ENCODE measurements at places on chromosomes 12 and 14.

- DNase-seq, result no peak
Measured at GRCh38 chr14:94857950-94858349, 88.0 kb upstream of the GSC start.

DNA sequence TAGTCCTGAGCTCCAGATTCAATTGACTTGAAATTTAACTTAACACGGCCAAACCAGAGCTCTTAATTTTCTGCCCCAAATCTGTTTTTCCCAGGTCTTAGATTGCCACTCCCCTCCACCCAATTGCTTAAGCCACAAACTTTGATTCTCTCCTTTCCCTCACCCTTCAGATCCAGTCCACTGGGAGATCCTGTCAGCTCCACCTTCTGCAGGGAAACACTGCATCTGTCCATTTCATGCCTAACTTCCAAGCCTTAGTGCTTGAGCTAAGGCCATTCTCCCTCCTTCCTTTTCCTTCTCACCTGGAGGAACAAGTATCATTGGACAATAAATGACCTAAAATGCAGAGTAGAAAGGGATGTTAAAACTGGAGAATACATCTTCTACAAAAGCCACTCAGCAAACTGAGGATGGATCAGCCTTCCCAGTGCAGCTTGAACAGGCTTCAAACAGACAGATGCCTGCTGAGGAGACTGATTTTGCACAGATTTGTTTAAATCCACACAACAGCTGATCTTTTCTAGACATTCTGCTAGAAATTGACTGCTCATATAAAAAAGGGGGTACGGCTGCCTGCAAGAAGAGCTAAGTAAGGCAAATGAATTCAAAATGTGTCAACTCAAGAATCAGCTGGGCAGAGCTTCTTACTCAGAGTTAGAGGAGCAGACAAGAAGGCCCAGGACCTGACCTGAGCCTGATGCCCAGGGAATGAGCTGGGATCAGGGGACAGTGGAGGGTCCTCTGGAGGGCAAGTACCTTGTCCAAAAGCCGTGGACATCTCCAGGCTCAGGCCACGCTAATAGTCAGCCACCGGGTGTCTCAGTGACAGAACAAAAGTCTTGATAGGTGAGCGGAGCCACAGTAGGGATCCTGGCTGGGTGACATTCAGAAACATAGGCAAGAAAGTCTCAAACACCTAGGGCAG is 81.3 kb upstream of the RIC8B start:
- DNase-seq, result no peak

GRCh38 chr12:132150780-132151144 is 6.5 kb downstream of the NOC4L start:
- DNase-seq, result no peak

DNA sequence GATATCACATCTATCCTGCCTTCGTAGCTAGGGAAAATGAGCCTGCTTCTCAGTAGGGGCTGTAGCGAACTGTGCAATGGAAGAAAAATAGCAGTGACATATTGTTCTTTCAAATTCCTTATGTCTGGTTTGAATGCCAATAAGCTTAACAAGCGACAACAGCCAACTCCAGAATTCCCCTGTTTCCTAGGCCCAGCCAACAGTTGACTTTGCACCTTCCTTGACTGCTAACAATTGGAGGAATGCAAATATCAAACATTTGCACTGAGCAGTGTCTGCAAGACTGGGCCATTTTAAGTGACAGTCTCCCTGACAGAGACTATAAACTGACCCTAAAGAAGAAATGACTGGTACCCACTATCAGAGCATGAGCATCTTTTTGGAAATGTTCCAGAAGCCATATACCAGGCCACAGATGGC is 12.0 kb upstream of the SERPINA1 start:
- no peak for DNase-seq

DNA sequence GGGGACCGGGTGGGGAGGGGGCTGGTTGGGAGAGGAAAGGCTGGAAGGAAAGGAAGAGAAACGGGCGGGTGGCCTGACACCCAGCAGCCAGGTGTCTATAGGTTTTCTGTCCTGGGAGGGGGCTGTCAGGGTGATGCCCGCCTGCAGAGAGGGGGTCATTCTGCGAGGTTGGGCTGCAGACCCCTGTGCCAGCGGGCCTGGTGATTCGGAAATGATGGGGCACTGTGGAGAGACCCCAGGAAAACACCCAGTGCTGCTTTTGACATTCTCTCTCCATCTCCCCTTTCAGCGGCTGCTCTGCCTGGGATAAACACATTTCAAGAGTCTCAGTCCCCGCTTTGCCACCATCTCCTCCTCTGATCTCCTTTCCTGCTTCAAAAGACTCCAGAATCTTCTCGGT is 168.5 kb upstream of the RTL1 start:
- DNase-seq, result no peak

DNA sequence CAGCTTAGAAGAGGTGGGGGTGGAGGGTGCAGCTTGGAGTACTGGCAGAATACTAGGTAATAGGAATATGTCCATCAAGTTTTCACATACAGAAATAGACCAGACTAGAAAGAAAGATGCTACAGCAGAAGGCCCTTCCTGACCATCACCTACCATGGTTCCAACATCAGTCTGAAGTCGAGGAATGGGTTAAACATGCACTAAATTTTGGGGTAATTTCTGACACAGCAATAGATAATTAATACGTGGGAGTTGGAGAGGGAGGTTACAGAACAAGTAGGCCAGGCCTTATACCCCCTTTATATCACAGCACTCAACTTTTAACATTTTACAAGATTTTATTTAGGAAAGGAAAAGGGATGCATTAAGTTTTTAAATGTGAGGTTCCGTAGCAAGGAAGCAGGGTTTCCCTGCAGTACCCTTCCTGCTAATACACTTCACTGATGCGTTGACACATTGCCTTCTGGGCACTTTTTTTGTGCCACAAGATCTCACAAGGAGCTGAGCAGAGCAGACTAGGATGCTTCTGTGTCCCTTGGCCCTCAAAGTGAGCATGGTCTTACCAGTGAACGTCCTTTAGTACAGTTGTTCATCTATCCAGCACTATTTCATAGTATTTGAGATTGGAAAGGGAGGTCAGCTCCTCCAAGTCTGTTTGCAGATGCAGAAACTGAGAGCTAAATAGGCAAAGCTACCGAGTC is 50.8 kb downstream of the EID3 start:
- DNase-seq, result no peak

Data from NCI-H2227 treated with DMSO at 0.1 percent for 48 hours (cell line).